Stimulated activated CD8-positive, alpha-beta memory T cell treated with anti-CD3 and anti-CD28 coated beads, Interleukin-4, amount 100 ng/mL, for 4 hours (primary cell): ENCODE measurements at places on chromosomes 3 and 15.

DNA sequence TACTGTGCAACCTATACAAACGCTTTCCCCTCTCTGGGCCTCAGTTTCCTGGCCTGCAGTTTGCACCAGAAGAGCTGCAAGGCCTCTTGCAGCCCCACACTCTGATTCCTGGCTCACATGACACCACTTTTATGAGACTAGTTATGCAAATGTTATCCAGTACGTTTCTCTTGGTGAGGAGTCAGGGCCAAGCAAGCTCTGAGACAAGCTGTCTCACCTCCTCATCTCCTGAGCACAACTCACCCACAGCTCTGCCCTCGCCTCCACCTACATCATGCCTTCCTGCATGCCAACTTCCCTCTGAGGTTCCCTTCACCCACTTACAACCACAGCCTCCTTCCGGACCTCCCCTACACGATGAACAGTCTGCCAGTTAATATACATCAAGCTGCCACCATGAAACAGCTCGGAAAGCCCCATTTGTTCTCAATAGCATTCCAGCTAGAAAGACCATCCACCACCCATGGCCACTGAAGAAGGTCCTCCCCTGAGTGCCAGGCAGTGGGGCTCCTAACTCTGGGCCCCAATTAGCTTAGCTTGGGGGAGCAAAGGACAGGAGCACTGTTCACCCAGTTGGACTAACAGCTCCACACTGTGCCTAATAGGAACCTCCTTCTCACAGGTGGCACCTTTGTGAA, 25.0 kb downstream of the CRYGS start:
- DNase-seq, result peak; percentile 65

DNA sequence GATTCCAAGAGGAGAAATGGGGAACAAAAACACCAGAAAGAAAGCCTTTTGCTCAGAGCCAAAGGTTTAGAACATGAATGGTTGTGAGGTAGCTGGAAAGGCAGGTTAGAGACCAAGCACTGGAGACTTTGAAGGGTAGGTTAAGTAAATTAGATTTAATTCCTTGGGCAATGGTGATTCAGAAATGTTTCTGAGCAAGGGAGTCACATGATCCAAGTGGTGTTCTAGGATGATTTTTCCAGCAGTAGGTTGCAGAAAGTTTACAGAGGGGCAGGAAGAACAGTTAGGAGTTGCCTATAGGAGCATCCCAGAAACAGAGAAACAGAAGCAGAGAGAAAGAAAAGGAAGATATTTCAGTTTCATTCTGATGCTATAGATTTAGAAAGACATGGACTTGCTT, 139.8 kb downstream of the WDR76 start:
- DNase-seq, result no peak

DNA sequence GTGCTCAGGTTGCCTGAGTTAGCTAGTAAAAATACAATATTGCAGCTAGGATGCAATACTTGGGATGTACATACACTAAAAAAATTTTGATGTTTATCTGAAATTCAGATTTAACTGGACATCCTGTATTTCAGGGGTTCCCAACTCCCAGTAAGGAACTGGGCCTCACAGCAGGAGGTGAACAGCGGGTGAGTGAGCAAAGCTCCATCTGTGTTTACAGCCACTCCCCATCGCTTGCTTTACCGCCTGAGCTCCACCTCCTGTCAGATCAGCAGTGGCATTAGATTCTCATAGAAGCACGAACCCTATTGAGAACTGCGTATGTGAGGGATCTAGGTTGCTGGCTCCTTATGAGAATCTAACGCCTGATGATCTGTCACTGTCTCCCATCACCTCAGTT, 285.1 kb upstream of the PROK2 start:
- DNase-seq, result no peak

- DNase-seq, result no peak
Observed at GRCh38 chr3:184952671-184953070, 140.7 kb downstream of the VPS8 start.

- no peak for DNase-seq
Observed at GRCh38 chr3:197168606-197169005, 129.8 kb downstream of the DLG1 start.

DNA sequence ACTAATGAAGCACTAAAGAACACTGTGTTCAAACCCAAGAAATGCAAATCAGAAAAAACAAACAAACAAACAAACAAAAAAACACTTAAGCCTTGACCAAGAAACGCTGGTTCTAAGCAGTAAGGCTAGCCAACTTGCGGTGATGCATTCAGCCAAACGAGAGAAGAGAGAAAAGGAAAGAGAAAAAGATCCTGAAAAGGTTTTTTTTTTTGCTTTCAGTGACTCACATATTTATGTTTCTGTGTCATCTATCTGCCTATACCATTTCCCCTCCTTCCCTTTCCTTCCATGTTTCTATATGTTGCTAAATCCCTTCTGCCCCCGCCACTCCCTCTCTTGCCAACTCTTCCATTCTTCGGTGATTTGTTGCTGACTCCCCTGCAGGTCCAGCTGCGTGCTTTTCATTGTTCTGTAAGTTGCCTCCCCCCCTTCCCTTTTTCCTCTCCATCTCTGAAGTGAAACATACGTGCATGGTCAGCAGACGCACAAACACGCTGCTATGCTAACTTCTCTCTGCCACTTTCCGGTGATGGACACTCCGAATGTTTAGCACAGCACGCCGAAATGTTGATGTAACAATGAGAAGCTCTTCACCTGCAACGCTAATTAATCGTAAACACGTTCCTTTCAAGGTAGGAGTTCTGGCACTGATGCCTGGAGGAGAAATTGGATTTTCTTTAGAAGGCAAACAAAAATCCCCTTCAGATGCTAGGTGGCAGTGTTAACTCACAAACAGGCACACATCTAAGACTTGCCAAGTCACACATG, 154.4 kb downstream of the TUSC7 start:
- DNase-seq, result no peak

DNA sequence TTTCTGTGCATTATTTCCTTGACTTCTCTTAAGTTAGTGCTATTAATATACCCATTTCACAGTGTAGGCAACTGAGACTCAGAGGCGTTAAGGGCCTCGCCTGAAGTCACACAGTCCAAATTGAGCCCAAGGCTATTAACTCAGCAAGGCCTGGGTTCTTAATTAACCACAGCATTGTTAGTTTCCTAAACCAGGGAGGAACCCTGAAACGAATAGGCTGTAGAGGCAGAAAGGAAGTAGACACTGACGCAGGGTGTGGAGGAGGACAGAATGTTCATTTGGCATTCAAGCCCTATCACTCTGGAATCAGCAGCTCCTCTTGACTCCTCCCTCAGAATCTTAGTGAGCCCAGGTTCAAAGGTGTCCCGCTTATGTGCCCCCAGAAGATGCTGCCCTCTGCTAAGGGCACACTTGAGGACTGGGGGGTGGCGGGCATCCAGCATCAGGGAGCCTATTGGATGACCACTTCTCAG, 13.9 kb downstream of the ARHGEF3 start:
- DNase-seq, result no peak
